IMR-90 (cell line): ENCODE measurements at places on chromosomes 3 and 15. TPM values are rescaled to one million over a fixed set of nuclear protein-coding genes. Genes with fewer than 3 reads are reported as not detected.

TRPM1 gene
- polyA plus RNA-seq = not detected in 2 replicates

ALDH1L1 gene
- not detected in 2 replicates for polyA plus RNA-seq

GRCh38 chr15:62307551-62307950 lies 142.5 kb upstream of the C2CD4B start:
- DNase-seq = peak; percentile 76
- H3K36me3 ChIP-seq = no peaks in the 10 kb centered on the region
- H3K4me3 ChIP-seq = no peak overlapping the region

DNA sequence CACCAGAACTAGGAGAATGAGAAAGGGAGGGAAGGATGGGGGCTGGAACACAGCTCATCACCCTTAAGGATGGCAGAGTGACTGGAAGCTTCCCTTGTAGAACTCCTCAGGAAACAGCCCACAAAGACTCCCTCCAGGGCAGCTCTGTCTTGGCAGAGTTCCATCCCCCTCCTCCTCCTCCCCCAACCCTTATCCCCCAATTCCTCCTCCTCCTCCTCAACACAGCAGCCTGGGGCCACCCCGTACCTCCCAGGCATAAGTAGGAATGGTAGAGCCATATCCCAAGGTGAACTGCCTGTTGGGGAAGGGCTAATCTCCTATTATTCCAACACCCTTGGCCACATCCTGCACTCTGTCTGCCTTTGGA lies 38.8 kb downstream of the ADCY5 start:
- H3K4me3 ChIP-seq = no peak overlapping the region
- H3K27ac ChIP-seq = no peak overlapping the region
- H3K4me1 ChIP-seq = no peaks in the 10 kb centered on the region
- H3K36me3 ChIP-seq = no peaks in the 10 kb centered on the region
- H3K27me3 ChIP-seq = peaks cover 49% of the 10 kb centered on the region

- no peak for DNase-seq
- H3K27me3 ChIP-seq = no peaks in the 10 kb centered on the region
- H3K36me3 ChIP-seq = no peaks in the 10 kb centered on the region
- no peak overlapping the region for H3K27ac ChIP-seq
- peaks cover 5% of the 10 kb centered on the region for H3K4me1 ChIP-seq
Observed at GRCh38 chr15:78455749-78456148, 17.7 kb downstream of the IREB2 start.

GRCh38 chr15:73940061-73940981 lies 14.1 kb downstream of the LOXL1 start:
- H3K4me1 ChIP-seq = peaks cover 53% of the 10 kb centered on the region
- H3K4me3 ChIP-seq = no peak overlapping the region
- H3K27ac ChIP-seq = peak overlapping the region; percentile 71
- no peaks in the 10 kb centered on the region for H3K27me3 ChIP-seq
- peaks cover 22% of the 10 kb centered on the region for H3K36me3 ChIP-seq
- no peak for DNase-seq

GRCh38 chr3:61152071-61152470 lies 99.2 kb downstream of the FHIT start:
- no peaks in the 10 kb centered on the region for H3K36me3 ChIP-seq
- no peaks in the 10 kb centered on the region for H3K27me3 ChIP-seq
- no peak overlapping the region for H3K27ac ChIP-seq
- no peak for DNase-seq
- no peak overlapping the region for H3K4me3 ChIP-seq

DNA sequence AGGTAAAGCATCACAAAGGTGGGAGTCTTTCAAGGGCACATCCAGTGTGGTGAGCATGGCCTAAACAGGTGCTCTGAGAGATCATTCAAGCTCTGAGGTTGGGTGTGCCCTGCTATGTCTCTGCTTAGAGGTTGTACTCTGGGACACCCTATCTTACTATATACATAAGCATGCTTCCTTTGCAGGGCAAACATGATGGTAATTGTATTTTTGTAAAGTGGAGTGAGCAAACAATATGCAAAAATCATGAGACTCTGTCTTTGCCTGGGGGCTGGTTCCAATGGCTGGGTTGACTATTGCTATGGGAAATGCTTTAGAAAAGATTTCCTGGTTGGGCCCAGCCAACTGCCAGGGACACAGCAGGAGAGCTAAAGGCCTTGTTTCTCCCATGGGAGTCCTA lies 315.1 kb upstream of the TLE3 start:
- no peaks in the 10 kb centered on the region for H3K4me1 ChIP-seq
- no peaks in the 10 kb centered on the region for H3K36me3 ChIP-seq
- no peak overlapping the region for H3K27ac ChIP-seq
- DNase-seq = no peak

DNA sequence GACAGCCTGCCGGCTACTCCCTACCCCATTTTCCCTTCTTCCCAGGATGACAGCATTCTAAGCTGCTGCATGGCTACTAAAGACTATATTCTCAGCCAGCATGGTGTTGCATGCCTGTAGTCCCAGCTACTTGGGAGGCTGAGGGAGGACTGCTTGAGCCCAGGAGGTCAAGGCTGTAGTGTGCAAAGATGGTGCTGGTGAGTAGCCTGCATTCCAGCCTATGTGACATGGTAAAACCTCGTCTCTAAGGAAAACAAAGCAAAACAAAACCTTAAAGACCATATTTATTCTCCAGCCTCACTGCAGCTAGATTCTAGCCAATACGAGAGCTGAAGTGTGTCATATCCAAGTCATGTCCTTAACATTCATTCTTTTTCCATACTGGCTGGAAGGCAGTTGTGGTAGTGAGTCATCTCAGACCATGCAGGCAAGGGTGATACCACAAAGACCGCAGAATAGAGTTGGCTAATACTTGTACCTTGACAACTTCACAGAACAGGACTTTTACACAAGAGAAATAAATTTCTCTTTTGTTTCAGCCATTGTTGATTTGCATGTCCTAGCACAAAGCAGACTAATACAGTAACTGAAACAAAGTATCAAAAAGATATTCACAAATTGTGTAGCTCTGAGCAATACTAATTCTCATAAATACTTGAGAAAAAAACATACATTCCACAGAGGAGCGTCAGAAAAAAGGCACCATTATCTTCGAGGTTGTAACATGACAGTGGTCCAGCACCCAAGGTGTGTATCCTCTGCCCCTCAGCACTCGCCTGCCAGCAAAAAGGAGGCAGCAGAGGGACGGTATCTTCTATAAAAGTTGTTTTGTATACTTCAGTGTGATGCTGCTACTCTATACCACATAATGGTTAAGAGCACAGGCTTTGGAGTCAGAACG lies 14.8 kb downstream of the PBRM1 start:
- H3K4me3 ChIP-seq = no peak overlapping the region
- peak; percentile 100 for DNase-seq
- peaks cover 8% of the 10 kb centered on the region for H3K4me1 ChIP-seq
- H3K27me3 ChIP-seq = no peaks in the 10 kb centered on the region
- H3K36me3 ChIP-seq = peaks cover 16% of the 10 kb centered on the region

GRCh38 chr3:127215714-127216414 lies 22.9 kb downstream of the PRR23E start:
- DNase-seq = no peak
- H3K4me3 ChIP-seq = no peak overlapping the region
- H3K27ac ChIP-seq = no peak overlapping the region

GRCh38 chr15:74829486-74829885 lies 3.1 kb downstream of the CPLX3 start:
- peaks cover 41% of the 10 kb centered on the region for H3K27me3 ChIP-seq
- no peaks in the 10 kb centered on the region for H3K4me1 ChIP-seq
- H3K4me3 ChIP-seq = no peak overlapping the region
- H3K27ac ChIP-seq = no peak overlapping the region
